ENCODE measurements at places on chromosomes 6 and 20.

DNA sequence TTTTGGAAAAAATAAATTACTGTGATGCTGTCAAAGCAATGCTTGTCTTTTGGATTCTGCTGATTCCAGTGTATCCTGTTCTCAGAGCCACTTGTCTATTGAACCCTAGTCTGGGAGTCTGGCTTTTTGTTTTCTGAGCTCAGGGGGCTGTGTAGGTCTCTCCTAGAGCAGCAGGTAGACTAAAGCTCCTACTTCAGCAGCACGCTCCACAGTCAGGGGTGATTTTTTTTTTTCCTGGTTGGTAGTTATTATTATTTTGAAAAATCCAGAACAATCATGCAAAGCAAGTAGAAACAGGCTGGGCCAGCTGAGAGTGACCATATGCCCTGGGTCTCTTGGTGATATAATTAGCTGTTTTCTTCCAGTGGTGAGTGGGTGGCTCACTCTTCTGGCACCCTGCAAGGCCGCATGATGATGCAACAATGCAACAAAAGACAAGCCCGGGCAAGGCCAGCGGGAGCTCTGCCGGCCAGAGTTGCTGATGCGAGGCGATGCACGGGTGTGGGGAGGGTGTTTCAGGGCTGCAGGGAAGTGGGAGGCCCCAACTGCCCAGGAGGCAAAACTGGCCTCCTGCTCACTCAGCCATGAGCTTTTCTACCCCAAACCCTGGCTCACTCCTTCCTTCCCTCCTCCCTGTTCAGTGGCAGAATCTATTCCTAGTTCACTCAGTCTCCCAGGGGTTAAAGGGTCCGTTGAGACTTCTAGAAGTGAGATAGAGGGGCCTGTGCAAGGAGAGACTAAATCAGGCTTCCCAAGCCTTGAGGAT, 11.5 kb upstream of the CDKN1A start:
- DNase-seq: peak; percentile 67

- DNase-seq: no peak
These were observed 3.2 kb downstream of the MARCKS start for GRCh38 chr6:113860181-113860955.

- DNase-seq: no peak
These were observed 35.3 kb downstream of the TGM3 start for GRCh38 chr20:2331106-2331505.

GRCh38 chr6:166563805-166564204, 22.7 kb downstream of the RAMACL start:
- no peak for DNase-seq

- peak; percentile 79 for DNase-seq
These were observed 39.5 kb downstream of the NKX2-4 start for GRCh38 chr20:21357844-21358243.

DNA sequence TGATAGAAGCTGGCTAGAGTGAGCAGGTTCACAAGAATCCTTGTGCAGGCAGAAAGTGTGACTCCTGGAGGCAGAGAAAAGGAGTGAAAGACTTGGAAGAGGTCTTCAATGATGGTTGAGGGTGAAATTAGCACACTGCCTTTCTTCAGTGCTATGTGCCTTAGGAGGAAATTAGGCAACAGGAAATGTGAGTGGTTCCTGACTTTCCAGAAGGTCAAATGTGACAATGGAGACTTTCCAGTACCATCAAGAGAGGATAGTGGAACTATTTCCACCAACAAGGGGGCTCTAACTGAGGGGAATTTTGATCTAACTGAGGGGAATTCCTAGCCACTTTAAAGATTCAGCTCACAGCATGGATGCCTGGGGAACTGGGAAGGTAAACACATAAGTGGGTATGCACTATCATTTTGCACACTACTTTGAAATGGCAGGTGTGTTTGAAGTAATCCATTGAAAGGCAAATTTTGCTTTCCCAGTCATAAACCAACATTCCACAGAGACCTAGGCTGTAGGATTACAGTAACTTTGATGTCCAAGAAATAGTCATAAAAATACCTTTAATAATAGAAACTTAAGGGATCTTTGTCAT, 90.0 kb downstream of the PERP start:
- DNase-seq: no peak

DNA sequence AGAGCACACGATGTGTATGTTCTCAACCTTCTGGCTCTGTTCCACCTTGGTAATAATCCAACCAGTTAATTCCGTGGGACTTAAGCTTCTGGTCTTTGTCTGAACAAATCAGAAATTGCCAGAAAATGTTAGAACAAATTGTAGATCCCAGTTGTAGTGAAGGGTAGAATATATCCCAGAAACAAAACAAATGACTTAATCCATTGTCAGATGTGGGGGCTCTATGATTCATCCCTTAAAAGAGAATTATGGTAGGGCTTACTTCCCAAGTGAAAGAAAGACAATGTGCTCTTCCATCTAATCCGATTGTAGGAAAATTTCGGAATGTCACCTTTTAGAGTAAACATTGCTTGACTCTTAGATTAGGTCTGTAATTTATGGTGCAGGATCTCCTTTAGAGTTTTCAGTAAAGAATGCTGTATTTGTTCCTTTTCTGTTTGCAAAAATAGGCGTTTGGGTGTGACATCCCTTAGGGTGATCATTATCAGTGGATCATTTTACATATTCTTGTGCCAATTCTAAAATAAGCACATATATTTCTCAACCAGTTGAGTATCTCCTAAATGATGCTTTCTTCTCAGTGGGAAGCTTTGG, 234.5 kb upstream of the ZNF217 start:
- DNase-seq: peak; percentile 12

GRCh38 chr20:62549499-62550086, 73.8 kb upstream of the GATA5 start:
- no peak for DNase-seq

Measured in mesendoderm (in vitro differentiated cells).